ENCODE measurements at places on chromosomes 6 and 20. TPM values are rescaled to one million over a fixed set of nuclear protein-coding genes. Genes with fewer than 3 reads are reported as not detected.
A peak's percentile ranks its signal among the peaks of the same experiment; 100 is the strongest.

FAM83D gene
- 0.41 TPM for total RNA-seq

TMEM217 gene
- 2.1 TPM for total RNA-seq

COL9A1 gene
- total RNA-seq: not detected

TSBP1 gene
- not detected for total RNA-seq

PAK5 gene
- total RNA-seq: 0.31 TPM

DNA sequence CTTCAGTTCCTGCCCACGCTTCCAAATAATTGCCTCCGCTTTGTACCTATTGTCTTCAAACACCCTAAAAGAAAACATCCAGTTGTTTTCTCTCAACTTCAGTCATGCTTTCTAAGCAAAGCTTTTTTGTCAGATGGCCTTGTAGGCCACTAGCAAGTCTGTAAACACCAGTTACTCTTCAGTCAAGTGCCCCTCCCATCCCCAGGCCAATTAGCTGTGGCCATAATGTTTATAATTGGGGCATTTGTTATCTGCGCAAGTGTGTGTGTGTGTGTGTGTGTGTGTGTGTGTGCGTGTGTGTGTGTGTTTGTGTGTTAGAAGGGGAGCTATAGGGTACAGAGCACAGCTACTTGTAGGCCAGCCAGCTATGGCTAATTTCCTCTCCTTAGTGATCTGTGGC, 272.4 kb upstream of the MARCKS start:
- H3K27me3 ChIP-seq: no peaks in the 10 kb centered on the region
- H3K4me3 ChIP-seq: no peak overlapping the region
- DNase-seq: no peak
- H3K4me1 ChIP-seq: peaks cover 2% of the 10 kb centered on the region
- no peak overlapping the region for H3K27ac ChIP-seq

- H3K4me3 ChIP-seq: no peak overlapping the region
- no peak for DNase-seq
- H3K27me3 ChIP-seq: no peaks in the 10 kb centered on the region
- H3K36me3 ChIP-seq: no peaks in the 10 kb centered on the region
- no peaks in the 10 kb centered on the region for H3K4me1 ChIP-seq
Measured at GRCh38 chr20:20637998-20638725, 74.3 kb downstream of the RALGAPA2 start.

DNA sequence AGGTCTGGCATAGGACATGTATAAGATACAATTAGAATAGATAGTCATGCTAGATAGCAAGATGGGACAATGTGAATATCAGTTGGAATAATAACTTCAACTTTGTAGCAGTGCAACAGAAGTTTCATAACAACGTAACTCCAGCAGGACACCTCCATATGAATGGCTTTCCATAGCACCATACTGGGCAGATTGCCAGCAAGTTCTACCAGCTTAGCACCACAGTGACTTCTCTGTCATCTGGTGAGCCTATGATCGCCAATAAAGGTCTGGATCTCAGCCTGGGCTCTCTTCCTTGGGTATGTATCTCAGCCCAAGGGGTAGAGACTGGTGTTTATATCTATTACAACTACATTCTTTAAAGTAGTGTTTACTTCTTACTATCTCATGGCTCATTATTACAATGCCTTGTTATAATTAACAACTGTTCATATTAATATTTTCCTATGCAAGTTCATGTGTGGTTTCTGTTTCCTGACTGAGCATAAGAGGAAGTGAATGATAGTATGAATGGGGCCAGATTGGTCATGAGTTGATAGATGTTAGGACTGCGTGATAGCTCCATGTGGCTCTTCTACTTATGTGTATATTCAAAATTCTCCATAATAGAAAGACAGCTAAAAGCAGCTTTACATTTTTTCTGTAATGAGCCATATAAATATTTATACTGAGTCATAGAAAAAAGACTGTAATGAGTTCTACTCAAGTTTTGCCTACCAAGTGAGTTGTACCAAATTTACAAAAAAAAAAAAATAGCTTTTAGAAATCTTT, 22.9 kb downstream of the HTR1B start:
- H3K27ac ChIP-seq: no peak overlapping the region
- H3K27me3 ChIP-seq: no peaks in the 10 kb centered on the region
- DNase-seq: no peak
- H3K4me3 ChIP-seq: no peak overlapping the region

DNA sequence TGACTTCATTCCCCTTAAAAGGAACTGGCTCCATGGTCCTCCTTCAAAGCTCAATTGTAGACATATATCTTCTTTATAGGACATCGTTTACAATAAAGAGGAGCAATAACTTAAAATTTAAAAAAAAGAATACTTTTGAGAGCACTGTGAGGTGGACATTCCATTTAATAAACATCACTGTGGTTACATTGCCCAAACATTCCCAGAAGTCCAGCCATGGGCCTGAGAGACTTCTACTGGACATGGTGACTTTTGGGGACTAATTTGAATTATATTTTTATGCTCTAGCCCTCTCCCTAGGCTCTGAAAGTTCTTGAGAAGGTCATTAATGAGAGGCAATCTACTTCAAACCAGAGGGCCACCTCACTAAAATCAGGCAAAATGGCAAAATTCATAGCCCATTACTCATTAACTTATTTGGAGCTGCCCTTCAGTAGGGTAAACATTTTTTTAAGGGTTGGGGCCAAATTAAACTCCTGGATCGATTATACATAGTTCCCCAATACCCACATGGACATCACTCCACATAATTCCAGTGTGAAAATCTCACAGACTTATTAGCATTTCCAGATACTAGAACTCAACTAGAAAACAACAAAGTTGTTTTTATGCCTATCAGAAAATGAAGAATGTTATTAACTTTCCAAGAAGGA, 17.1 kb downstream of the ISM1 start:
- no peak for DNase-seq
- no peaks in the 10 kb centered on the region for H3K36me3 ChIP-seq
- no peaks in the 10 kb centered on the region for H3K4me1 ChIP-seq
- H3K27ac ChIP-seq: no peak overlapping the region
- H3K4me3 ChIP-seq: no peak overlapping the region

- no peak overlapping the region for H3K27ac ChIP-seq
- H3K4me3 ChIP-seq: no peak overlapping the region
- peaks cover 12% of the 10 kb centered on the region for H3K4me1 ChIP-seq
Measured at GRCh38 chr6:75619230-75619899, 17.7 kb downstream of the SENP6 start.

DNA sequence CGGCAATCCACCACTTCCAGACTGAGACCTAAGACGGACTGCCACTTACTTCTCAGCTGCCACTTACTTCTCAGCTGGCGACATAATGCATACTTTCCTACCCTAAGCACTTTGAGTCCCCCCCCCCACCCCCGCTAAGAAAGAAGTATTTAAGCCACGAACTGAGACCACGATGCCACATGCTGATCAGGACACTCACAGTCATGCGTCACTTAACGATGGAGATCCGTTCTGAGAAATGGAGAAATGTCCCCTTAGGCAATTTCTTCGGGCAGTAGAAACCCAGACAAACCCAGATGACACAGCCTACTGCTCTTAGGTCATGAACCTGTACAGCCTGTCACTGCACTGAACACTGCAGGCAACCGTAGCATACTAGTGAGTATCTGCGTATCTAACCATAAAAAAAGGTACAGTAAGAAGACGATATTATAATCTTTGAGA, 690 bp downstream of the IFNGR1 start:
- H3K36me3 ChIP-seq: no peaks in the 10 kb centered on the region
- H3K4me1 ChIP-seq: peaks cover 14% of the 10 kb centered on the region
- H3K27ac ChIP-seq: peak overlapping the region; percentile 89
- no peak for DNase-seq
- no peaks in the 10 kb centered on the region for H3K27me3 ChIP-seq

- no peak overlapping the region for H3K4me3 ChIP-seq
- H3K36me3 ChIP-seq: no peaks in the 10 kb centered on the region
- no peak for DNase-seq
- no peaks in the 10 kb centered on the region for H3K27me3 ChIP-seq
- H3K4me1 ChIP-seq: no peaks in the 10 kb centered on the region
Measured at GRCh38 chr6:140879946-140880345, 1252.8 kb upstream of the GJE1 start.

DNA sequence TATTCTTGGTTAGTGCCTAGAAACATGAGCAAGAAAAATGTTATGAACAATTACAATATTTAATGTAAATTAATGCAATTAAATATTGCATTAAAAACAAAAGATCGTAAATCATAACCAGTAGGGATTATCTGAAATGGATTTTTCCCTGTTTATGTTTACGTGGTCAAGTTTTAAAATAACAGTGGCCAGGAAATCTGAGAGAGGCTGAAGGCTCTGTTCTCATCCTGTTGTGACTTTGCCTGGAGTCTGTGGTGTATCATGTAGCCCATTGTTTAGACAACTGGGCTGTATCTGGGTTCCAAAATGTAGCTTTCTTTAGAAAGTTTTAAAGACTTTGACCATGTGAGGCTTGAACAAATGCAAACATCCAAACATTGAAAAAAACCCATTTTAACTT, 2.4 kb downstream of the MYO6 start:
- no peaks in the 10 kb centered on the region for H3K36me3 ChIP-seq
- H3K4me3 ChIP-seq: no peak overlapping the region
- H3K4me1 ChIP-seq: peaks cover 2% of the 10 kb centered on the region
- no peaks in the 10 kb centered on the region for H3K27me3 ChIP-seq

DNA sequence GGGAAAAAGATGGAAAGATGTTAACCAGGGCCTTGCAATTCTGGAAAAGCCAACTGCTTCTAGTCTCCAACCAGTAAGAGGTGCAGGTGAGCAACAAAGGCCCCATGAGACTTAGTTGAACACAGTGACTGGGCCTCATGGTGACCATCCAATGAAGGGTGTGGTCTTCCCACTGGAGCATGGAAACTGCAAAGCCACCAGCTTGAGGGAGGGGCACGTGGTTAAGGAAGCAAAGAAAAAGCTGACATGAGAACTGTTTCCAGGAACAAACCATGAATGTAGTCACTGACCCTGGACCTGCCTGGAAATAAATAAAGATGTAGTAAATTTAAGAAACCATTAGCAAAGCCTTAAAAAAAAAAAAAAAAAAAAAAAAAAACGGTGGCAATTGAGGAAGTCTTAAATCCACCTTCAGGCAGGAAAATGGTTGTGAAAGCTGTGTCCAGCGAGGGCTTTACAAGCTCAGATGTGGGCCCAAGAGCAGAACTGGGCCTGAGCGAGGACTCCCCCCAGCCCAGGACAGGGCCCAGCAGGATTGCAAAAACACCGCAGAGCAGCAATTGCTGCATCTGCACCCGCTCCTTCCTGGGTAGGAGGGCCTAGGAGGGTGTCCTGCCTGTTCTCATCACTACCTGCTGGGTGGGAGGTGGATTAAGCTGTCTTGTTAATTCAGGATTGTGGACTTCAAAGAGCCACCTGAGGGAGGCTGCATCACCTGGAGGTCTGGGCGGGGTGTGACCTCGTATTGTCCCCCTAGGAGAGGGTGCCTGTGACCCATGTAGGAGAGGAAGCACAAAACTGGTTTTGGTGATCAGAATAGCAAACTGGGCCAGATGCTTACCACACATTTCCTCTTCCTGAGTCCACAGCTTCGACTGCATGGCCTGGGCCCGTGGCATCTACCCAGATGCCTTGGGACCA, 10.3 kb downstream of the GFRA4 start:
- no peaks in the 10 kb centered on the region for H3K4me1 ChIP-seq
- no peak for DNase-seq
- H3K36me3 ChIP-seq: no peaks in the 10 kb centered on the region
- no peak overlapping the region for H3K4me3 ChIP-seq
- no peaks in the 10 kb centered on the region for H3K27me3 ChIP-seq
- no peak overlapping the region for H3K27ac ChIP-seq

DNA sequence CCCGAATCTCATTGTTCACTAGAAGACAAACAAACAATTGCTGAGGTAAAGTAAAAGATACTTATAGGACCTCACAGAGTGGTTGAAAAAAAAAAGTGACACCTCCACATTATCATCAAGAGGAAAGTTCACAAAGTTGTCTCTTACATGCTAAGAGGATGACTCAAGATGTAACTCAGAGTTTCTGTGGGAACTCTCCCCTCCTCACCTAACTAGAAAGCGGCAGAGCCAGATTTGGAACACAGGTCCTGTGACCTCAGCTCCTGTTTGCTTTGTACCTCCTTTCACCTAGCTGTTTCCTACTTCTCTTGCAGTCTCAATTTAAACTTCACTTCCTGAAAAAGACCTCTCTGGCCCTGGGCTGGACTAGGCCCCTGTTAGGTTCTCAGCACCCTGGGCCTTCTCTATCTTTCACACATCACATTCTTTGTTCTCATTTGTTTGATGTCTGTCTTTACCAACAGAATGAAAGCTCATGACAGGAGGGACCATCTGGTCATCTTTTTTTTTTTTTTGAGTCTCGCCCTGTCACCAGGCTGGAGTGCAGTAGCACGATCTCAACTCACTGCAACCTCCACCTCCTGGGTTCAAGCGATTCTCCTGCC, 60.8 kb downstream of the CD24 start:
- no peaks in the 10 kb centered on the region for H3K4me1 ChIP-seq
- no peaks in the 10 kb centered on the region for H3K36me3 ChIP-seq
- no peaks in the 10 kb centered on the region for H3K27me3 ChIP-seq
- H3K4me3 ChIP-seq: no peak overlapping the region
- no peak for DNase-seq

GRCh38 chr20:32792731-32793458, 26.9 kb upstream of the MAPRE1 start:
- no peaks in the 10 kb centered on the region for H3K36me3 ChIP-seq
- no peaks in the 10 kb centered on the region for H3K4me1 ChIP-seq
- no peak overlapping the region for H3K4me3 ChIP-seq
- H3K27me3 ChIP-seq: no peaks in the 10 kb centered on the region
- H3K27ac ChIP-seq: no peak overlapping the region
- DNase-seq: no peak

- peaks cover 2% of the 10 kb centered on the region for H3K4me1 ChIP-seq
- no peaks in the 10 kb centered on the region for H3K27me3 ChIP-seq
- peak; percentile 36 for DNase-seq
- no peak overlapping the region for H3K4me3 ChIP-seq
- H3K36me3 ChIP-seq: no peaks in the 10 kb centered on the region
Measured at GRCh38 chr6:37173493-37174195, 3.7 kb downstream of the PIM1 start.

- no peak for DNase-seq
- H3K27me3 ChIP-seq: no peaks in the 10 kb centered on the region
- no peak overlapping the region for H3K27ac ChIP-seq
- H3K4me3 ChIP-seq: no peak overlapping the region
- H3K4me1 ChIP-seq: no peaks in the 10 kb centered on the region
- no peaks in the 10 kb centered on the region for H3K36me3 ChIP-seq
Measured at GRCh38 chr6:80340280-80340679, 233.8 kb downstream of the BCKDHB start.

GRCh38 chr6:78942446-78942845, 75.1 kb downstream of the IRAK1BP1 start:
- H3K4me1 ChIP-seq: no peaks in the 10 kb centered on the region

All from ovary (tissue), 10 donors.